Mesothelial cell of epicardium (in vitro differentiated cells): ENCODE measurements at places on chromosomes 12 and 14. TPM values are rescaled to one million over a fixed set of nuclear protein-coding genes. Genes with fewer than 3 reads are reported as not detected.

The ASCL1 gene
- not detected in 3 replicates for total RNA-seq

- DNase-seq: no peak
Measured at GRCh38 chr12:117235261-117235660, 45.0 kb upstream of the FBXO21 start.

DNA sequence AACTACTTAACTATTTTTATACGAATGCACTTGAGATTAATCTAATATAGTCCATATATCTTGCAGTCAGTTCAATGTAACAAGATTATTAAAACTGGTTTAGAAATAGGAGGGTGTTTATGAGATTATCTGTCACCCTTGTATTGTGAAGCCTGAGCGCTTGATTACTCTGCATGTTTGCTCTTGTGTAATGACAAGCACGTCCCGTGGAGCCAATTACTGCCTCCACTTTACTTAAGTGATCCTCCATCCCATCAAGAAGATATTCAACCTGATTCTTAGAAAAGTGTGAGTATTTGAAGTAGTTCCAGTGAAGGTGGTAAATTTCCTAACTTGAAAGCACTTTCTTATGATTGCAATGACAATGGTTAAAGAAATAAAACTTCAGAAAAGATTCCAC, 415.2 kb upstream of the GARIN6 start:
- DNase-seq: no peak

- no peak for DNase-seq
Measured at GRCh38 chr14:50040401-50040775, 76.0 kb downstream of the VCPKMT start.

DNA sequence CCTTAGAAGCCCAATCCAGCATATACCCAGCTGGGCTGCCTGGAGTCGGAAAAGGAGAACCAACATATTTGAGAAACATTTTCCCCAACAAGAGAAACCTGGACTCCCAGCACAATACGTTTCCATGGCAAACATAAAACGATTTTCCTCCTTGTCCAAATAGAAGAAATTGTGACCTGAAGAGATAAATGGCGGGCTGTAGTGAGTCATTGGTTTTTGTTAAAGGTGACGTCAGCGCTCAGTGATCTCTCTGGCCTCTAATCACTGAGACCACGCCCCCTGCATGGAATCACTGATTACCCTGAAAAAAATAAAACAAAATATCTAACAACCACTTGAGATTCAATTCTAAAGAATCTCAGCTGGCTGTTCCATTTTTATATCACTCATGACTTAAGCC, 6.0 kb downstream of the CCDC60 start:
- DNase-seq: no peak

GRCh38 chr14:50714450-50715073, 46.5 kb upstream of the SAV1 start:
- no peak for DNase-seq

DNA sequence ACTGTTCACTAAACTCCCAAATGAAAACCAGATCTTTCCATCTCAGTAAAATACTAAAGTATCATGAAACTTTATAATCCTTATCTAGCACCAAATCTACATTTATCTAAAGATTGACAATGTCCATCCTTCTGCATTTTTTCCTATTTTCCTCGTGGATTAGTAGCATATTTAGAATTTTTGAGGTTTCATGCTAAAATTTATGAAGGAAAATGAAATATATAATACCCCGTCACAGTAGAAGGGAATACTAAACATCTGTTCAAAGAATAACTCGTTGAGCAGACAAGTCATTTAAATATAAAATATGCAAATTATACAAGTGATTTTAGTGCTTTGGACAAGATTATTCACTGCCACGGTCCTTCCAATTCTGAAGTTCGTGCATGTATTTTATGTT, 122.7 kb upstream of the SLCO1C1 start:
- no peak for DNase-seq
